Naive B cell (primary cell): ENCODE measurements at places on chromosomes 1 and 21.

GRCh38 chr1:30172757-30173156, 550.6 kb downstream of the MATN1 start:
- no peak for DNase-seq

GRCh38 chr21:29351691-29352090, 53.0 kb downstream of the BACH1 start:
- no peak for DNase-seq

- no peak for DNase-seq
These were observed 148.1 kb upstream of the UBE2U start for GRCh38 chr1:64055310-64055709.

GRCh38 chr1:58901008-58901407, 117.2 kb upstream of the JUN start:
- no peak for DNase-seq

- no peak for DNase-seq
These were observed 185.8 kb downstream of the NRIP1 start for GRCh38 chr21:14878971-14879370.

GRCh38 chr1:53477651-53478501, 18.7 kb downstream of the DMRTB1 start:
- no peak for DNase-seq

- no peak for DNase-seq
These were observed 93.0 kb downstream of the NUF2 start for GRCh38 chr1:163414778-163415177.

GRCh38 chr1:172650474-172651193, 8.3 kb upstream of the FASLG start:
- DNase-seq: no peak

- no peak for DNase-seq
These were observed 40.9 kb upstream of the CAMK1G start for GRCh38 chr1:209542585-209542984.

- DNase-seq: peak; percentile 31
These were observed at the start of gene CCDC181 for GRCh38 chr1:169427081-169427641. TSS of gene CCDC181 (minus strand) at chr1:169427474. CDS start at chr1:169424927, 2,547 bp downstream.

DNA sequence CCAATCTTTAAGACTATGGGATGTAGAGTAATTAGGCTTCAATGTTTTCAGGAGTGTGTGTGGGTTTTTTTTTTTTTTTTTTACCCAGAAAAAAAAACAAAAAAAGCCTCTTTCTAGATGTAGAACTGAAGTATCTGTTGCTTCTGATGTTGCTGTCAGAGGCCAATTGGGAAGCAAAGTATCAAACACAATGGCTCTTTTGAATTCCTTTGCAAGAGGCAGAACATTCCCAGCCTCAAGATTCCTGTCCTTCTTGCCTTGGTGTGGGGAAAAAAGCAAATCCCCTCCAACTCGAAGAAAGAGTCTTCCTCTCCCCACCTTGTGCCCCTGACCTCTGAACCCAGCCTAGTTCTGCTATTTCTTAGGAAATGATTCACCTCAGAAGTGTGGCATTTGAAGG, 55.4 kb upstream of the LMO4 start:
- no peak for DNase-seq

GRCh38 chr1:238492271-238492670, 601.5 kb upstream of the ZP4 start:
- DNase-seq: no peak

DNA sequence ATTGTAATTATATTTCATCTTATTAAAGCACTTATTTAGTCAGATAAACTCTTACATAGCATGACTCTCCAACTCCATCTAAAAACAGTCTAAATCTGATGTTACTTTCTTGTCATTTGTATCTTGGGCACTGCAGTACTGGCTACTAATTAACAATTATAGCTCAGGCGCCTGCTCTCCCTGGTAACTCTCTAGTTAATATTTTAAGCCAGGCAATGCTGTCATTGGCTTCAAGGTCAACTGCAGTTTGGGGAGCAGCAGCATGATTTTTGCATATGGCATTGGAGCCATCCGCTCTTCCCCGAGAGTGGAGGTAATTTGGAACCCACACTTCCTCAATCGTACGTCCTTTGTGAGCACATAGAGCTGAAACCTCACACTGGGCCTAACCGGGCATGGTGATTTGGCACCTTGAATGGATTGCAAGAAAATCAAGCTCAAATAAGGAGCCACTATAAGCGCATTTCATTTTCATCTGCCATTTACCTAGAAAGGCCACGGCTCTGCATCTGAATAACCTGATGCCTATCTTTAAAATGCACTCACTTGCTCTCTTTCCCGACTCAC, 187.7 kb downstream of the KAZN start:
- DNase-seq: no peak

DNA sequence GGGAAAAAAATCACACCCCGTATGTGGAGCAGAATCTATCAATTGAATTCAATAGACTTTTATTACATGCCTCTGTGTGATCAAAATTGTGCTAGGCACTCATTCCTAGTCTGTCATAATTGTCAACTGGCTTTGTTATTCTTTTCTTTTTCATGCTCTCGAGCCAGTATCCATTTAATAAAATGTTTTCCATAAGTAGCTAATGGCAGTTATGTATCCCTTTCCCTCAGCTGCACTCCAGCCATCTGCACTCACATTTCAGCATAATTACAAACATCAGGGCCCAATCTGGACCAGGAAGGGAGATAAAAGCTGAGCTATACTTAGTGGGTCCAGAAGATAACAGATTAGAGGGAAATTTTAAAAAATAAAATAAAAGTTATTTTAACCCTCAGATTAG, 15.9 kb downstream of the RGS5 start:
- no peak for DNase-seq

DNA sequence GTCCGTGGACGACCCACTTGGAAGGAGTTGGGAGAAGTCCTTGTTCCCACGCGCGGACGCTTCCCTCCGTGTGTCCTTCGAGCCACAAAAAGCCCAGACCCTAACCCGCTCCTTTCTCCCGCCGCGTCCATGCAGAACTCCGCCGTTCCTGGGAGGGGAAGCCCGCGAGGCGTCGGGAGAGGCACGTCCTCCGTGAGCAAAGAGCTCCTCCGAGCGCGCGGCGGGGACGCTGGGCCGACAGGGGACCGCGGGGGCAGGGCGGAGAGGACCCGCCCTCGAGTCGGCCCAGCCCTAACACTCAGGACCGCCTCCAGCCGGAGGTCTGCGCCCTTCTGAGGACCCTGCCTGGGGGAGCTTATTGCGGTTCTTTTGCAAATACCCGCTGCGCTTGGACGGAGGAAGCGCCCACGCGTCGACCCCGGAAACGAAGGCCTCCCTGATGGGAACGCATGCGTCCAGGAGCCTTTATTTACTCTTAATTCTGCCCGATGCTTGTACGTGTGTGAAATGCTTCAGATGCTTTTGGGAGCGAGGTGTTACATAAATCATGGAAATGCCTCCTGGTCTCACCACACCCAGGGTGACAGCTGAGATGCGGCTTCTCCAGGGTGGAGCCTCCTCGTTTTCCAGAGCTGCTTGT, 32.4 kb downstream of the PRMT2 start:
- DNase-seq: no peak

DNA sequence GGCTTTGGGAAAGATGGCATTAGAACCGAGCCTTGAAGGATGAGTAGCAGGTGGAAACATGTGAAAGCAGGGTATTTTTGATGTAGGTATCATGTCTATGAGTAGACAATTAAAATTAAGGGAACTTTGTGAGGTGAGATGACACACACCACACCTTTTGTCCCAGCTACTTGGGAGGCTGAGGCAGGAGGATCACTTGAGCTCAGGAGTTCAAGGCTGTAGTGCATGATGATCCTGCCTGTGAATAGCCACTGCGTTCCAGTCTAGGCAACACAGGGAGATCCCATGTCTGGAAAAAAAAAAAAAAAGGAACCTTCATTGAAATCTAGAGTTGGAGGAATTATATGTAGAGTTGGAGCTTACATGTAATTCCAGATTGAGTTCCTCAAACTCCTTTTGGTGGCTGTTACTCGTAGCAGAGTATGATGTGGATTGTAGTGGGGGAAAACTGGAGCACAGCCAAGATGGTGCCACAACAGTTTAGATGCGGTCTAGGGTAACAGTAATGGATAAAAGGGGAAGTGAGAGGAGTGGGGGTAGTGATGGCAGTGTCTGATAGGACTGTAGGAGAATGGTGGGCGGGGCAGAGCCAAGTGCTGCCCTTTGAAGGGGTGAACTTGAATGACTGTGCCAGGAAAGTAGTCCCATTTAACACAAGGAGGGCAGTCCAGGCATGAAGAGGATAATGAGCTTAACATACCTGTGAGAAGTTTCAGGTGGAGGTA, 17.4 kb downstream of the AK4 start:
- no peak for DNase-seq
